ENCODE measurements at places on chromosomes 1 and 21. TPM values are rescaled to one million over a fixed set of nuclear protein-coding genes. Genes with fewer than 3 reads are reported as not detected.

The NBPF3 gene
- total RNA-seq, result 6.7 TPM

The SLC22A15 gene
- 25.7 TPM for total RNA-seq

The OR2M3 gene
- total RNA-seq, result not detected

The RCC2 gene
- total RNA-seq, result 48.6 TPM

The PPP1R12B gene
- total RNA-seq, result 49.1 TPM

The VPS45 gene
- 37.4 TPM for total RNA-seq

The ARID4B gene
- 38.7 TPM for total RNA-seq

The ORC1 gene
- 0.43 TPM for total RNA-seq

The LIPI gene
- total RNA-seq, result not detected

The FMO3 gene
- total RNA-seq, result 22.7 TPM

The SHISAL2A gene
- 0.81 TPM for total RNA-seq

The AADACL4 gene
- not detected for total RNA-seq

The FLVCR1 gene
- total RNA-seq, result 11.3 TPM

The CD1C gene
- 6.7 TPM for total RNA-seq
